GM12878 (cell line): ENCODE measurements at places on chromosomes 3 and 15. TPM values are rescaled to one million over a fixed set of nuclear protein-coding genes. Genes with fewer than 3 reads are reported as not detected.

The CHRFAM7A gene
- not detected in 2 replicates for polyA plus RNA-seq

- no peak overlapping the region for H3K27ac ChIP-seq
- H3K27me3 ChIP-seq: no peaks in the 10 kb centered on the region
- H3K4me3 ChIP-seq: no peak overlapping the region
- H3K4me1 ChIP-seq: no peaks in the 10 kb centered on the region
Measured at GRCh38 chr3:27166888-27167287, 202.3 kb downstream of the NEK10 start.

The ZBTB47 gene
- polyA plus RNA-seq: 0.06 and 0.07 TPM in 2 replicates

DNA sequence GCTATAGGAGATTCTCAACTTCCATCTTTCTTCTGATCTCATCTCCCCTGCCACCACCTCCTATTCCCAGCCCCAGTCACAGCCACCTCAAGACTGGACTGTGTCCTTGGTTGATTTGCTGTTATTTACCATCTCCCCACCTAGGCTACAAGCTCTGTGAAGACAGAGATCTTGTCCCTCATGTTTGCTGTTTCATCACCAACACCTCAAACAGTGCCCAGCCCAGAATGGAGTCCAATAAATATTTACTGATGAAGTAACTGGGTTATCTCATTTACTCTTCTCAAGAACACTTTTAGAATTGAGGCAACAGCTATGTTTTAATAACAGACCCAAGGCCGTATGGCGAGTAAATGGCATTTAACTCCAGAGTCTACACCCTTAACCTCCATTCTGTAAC lies 29.1 kb upstream of the ARHGEF3 start:
- H3K4me1 ChIP-seq: peaks cover 4% of the 10 kb centered on the region
- DNase-seq: no peak
- H3K4me3 ChIP-seq: no peak overlapping the region
- H3K27me3 ChIP-seq: no peaks in the 10 kb centered on the region

DNA sequence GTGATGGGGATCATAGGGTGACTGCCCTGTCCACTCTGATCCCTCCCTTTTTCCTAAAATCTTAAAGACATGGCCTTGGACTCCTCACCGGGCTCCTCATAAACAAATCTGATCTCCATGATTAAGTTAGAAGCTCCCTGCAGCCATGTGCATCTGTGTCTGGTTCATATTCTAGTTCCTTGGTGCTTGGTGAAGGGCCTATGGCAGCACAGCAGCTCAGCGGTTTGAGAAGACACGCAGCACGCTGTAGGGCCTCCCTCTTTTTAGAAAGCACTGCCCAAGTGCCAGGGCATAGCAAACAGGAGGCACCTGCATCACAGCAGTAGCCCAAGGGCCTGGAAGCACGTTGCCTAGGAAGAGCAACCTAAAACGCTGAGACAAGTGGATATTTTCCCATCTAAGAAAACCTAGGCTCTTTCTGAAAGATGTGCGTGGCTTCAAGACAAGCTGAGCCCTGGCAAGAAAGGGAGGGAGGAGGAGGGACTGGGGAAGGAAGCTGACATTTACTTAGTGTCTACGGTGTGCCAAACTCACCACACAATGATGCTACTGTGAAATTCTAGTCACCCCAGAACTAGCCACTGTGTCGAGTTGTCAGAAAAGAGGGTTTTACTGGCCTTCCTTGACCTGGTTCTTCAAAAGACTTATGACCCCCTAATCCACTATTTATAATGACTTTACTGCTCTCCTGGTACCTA lies 14.9 kb upstream of the ULK3 start:
- DNase-seq: no peak
- peaks cover 46% of the 10 kb centered on the region for H3K4me1 ChIP-seq
- peak overlapping the region; percentile 80 for H3K27ac ChIP-seq

The P3H2 gene
- polyA plus RNA-seq: 40.7 and 97.6 TPM in 2 replicates

The BCL2A1 gene
- 181 and 190 TPM in 2 replicates for polyA plus RNA-seq

DNA sequence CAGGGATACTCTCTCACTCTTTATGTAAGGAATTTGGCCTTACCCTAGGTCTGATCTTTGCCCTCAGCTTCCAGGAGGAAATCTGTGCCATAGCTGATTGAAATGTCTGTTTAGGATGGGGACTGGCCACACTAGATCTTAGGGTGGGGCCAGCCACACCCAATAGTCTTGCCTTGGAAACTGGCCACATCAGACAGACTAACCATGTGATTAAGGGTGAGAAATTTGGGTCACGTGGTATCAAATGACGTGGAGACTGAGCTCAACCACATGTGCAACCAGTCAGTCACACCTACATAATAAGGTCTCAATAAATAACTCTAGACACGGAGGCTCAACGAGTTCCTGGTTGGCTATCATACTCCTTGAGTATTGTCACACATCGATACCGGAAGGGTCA lies 113.5 kb downstream of the CNTN3 start:
- H3K27me3 ChIP-seq: no peaks in the 10 kb centered on the region
- H3K4me3 ChIP-seq: no peak overlapping the region
- H3K4me1 ChIP-seq: no peaks in the 10 kb centered on the region
- H3K27ac ChIP-seq: no peak overlapping the region

GRCh38 chr3:136778865-136779264 lies 26.7 kb upstream of the STAG1 start:
- no peaks in the 10 kb centered on the region for H3K4me1 ChIP-seq
- H3K27ac ChIP-seq: no peak overlapping the region
- H3K4me3 ChIP-seq: no peak overlapping the region

The ZNF662 gene
- not detected in 2 replicates for polyA plus RNA-seq

The FANCD2OS gene
- polyA plus RNA-seq: 0.38 TPM in 1 of 2 replicates, not detected in the other

The ZFYVE19 gene
- 17.0 and 17.2 TPM in 2 replicates for polyA plus RNA-seq

DNA sequence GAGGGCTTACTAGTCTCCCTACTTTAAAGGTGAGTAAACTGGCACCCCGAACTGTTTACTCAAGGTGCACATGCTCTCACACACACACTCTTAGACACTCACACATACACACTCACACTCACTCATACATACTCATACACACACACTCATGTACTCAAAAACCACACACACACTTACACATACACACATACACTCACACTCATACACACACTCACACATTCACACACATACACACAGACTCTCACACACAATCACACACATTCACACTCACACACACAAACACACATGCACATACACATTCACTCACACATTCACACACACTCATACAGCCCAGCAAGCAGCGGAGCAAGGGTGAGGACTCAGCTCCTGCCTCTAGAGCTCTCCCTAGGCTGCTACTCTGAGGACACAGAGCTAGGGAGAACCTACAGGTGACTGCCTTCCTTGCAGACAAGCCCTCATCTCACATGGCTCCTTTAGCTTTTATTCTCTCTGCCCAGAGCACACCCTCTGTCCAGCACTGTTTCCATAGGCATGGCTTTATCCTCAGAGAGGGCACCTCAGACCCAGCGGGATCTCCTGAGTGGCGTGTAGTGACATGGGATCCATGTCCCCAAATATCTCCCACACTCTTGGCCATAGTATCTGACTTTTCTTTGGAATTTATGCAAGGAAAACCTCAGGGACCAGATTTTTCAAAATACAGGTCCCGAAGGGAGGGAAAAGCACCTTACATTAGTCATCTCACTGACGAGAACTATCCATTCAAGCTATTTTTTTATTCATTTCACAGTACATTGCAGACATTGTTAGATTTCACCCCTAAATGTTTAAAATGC lies 26.2 kb upstream of the ATG7 start:
- no peak for DNase-seq
- H3K27ac ChIP-seq: no peak overlapping the region
- no peak overlapping the region for H3K4me3 ChIP-seq
- no peaks in the 10 kb centered on the region for H3K27me3 ChIP-seq
- no peaks in the 10 kb centered on the region for H3K36me3 ChIP-seq

DNA sequence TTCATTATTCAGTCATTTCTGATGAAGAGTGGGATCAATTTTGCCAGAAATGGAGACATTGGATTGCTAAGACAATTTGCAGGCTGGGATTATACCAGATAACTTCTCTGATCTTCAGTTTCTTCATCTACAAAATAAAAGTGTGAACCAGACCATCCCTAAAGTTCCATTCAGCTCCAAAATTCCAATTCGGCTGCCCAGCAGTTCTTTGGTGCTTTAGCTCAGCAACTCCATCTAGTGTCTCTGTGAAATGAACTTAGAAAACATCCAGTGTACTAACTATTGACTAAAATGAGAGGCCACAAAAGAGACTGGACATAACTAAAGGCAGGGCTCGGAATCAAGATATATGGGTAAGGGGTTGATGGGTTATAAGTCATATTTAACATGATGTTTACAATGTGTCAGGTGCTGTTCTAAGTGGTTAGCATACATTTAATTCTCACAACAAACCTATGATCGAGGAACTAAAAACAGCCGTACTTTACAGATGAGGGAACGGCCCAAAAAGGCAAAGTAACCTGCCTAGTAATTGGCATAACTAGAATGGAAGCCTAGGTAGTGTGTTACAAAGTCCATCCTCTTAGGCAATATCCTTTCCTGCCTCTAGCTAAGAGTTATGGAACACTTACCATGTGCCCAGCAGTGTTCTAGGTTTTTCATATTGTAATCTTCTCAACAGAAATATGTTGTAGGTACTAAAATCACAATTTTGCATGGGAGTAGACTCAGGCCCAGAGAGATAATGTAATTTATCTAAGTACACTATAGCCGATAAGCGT lies 17.0 kb downstream of the THAP10 start:
- peaks cover 15% of the 10 kb centered on the region for H3K4me1 ChIP-seq
- H3K27me3 ChIP-seq: no peaks in the 10 kb centered on the region
- no peak overlapping the region for H3K4me3 ChIP-seq
- H3K27ac ChIP-seq: peak overlapping the region; percentile 61; the same call in 1 of the 2 replicates
- H3K36me3 ChIP-seq: no peaks in the 10 kb centered on the region

DNA sequence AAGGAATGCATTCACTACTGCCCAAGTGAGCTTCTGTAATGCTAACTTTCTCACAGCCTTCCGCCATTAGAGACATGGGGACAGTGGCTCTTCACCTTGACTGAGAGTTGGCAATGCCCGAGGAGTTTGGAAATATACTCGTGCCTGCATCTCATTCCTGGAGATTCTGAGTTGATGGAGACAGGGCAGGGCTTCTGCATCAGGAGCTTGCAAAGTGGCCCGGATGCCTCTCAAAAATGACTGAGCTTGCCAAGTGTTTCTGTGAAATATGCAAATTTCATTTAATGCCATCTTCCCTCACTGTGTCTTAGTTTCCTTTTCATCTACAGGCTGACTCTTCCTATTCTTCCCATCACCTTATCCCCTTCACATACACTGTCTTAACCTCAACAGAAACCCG lies 346.2 kb downstream of the GRM7 start:
- no peaks in the 10 kb centered on the region for H3K27me3 ChIP-seq
- H3K4me1 ChIP-seq: no peaks in the 10 kb centered on the region
- no peak for DNase-seq

GRCh38 chr15:41823502-41823901 lies 4.4 kb upstream of the JMJD7 start:
- no peaks in the 10 kb centered on the region for H3K4me1 ChIP-seq
- no peaks in the 10 kb centered on the region for H3K27me3 ChIP-seq
- H3K27ac ChIP-seq: no peak overlapping the region

GRCh38 chr15:38670128-38671005 lies 105.8 kb upstream of the RASGRP1 start:
- peak overlapping the region; percentile 77 for H3K27ac ChIP-seq
- H3K36me3 ChIP-seq: no peaks in the 10 kb centered on the region
- H3K4me1 ChIP-seq: peaks cover 57% of the 10 kb centered on the region
- no peak overlapping the region for H3K4me3 ChIP-seq
- H3K27me3 ChIP-seq: no peaks in the 10 kb centered on the region

DNA sequence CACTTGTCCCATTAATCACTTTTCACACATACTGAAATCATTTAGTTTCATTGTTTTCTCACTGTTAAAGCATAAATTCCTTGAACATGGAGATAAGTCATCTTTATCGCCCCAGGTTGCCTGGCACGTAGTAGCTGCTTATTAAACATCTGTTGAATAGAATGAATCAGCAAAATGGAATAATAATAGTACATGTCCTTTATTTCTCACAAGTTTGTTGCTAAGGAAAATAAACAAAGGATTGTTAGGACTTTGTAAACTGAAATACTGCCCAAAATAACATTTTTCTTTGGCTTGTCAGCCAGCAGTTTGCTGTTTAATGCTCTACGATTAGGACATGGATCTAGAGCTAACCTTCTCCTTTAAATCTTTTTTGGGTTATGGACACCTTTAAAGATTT lies 17.9 kb downstream of the SLC35A5 start:
- H3K36me3 ChIP-seq: peaks cover 9% of the 10 kb centered on the region
- H3K4me3 ChIP-seq: no peak overlapping the region
- DNase-seq: no peak
- no peak overlapping the region for H3K27ac ChIP-seq

GRCh38 chr3:129386984-129387383 lies 41.5 kb downstream of the EFCAB12 start:
- no peak overlapping the region for H3K27ac ChIP-seq
- H3K36me3 ChIP-seq: peaks cover 3% of the 10 kb centered on the region
- H3K4me3 ChIP-seq: no peak overlapping the region
- DNase-seq: no peak
- H3K27me3 ChIP-seq: no peaks in the 10 kb centered on the region

GRCh38 chr3:40605960-40606359 lies 81.2 kb downstream of the ZNF621 start:
- no peak for DNase-seq
- no peaks in the 10 kb centered on the region for H3K4me1 ChIP-seq
- no peak overlapping the region for H3K4me3 ChIP-seq
- H3K36me3 ChIP-seq: no peaks in the 10 kb centered on the region
- no peak overlapping the region for H3K27ac ChIP-seq

DNA sequence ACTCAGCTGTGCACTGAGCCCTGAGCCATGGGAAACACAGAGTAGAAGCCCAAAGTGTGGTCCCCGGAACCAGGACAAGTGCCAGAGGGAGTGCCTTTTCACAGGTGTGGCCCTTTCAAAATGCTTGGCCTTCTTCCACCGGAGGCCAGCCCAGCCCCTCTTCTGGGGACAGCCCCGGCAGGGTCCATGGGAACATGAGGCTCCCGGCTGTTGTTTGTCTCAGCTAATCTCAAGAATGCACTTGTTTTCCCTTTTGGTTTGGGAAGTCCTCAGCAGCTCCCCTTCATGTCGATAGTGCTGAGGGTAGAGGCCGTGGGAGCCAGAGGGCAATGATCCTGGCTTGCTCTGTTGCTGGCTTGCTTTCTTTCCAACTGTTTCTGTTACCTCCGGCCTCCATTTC lies 91.1 kb upstream of the MRPS22 start:
- H3K4me1 ChIP-seq: no peaks in the 10 kb centered on the region
- no peaks in the 10 kb centered on the region; the same call in 1 of the 2 replicates for H3K27me3 ChIP-seq
- no peak overlapping the region for H3K4me3 ChIP-seq
- no peak overlapping the region for H3K27ac ChIP-seq
- H3K36me3 ChIP-seq: no peaks in the 10 kb centered on the region
- no peak for DNase-seq
